Stimulated activated CD4-positive, alpha-beta T cell treated with anti-CD3 and anti-CD28 coated beads, Interleukin-12 subunit alpha, Interleukin-12 subunit beta, amount 100 ng/mL, for 4 hours (primary cell): ENCODE measurements at places on chromosomes 5 and 9.

GRCh38 chr5:14213813-14214585 is 70.9 kb downstream of the TRIO start:
- no peak for DNase-seq

GRCh38 chr5:14438195-14438606 is 143.4 kb upstream of the OTULINL start:
- no peak for DNase-seq

- no peak for DNase-seq
Measured at GRCh38 chr9:27125030-27125429, 16.0 kb downstream of the TEK start.

DNA sequence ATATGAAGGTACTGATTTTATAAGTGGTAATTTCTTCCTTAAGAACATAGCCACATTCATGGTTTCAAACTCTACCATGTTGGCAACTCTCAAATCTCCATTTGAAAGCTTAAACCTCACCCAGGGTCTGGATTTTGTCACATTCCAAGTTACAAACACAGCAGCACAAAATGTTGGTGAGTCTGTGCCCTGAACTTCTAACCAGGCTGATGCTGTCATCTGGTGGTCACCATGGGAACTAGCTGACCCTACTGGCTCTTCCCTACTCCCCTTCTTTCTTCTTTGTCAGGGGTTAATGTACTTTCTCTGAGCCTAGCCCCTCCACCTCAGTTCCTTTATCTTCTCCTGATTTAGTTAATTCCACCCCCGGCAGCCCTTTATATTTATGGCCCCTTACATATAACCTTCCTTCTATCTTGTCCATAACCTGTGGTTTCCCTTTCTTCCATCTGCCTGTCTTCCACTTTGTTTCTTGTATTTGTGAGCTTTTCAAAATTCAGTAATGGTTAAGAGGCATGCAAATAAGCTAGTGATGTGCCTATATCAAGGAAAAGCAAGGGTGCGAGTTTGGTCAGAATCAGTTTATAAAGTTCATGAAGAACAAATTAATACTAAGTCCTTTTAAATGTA is 35.9 kb downstream of the TGFBR1 start:
- peak; percentile 34 for DNase-seq

DNA sequence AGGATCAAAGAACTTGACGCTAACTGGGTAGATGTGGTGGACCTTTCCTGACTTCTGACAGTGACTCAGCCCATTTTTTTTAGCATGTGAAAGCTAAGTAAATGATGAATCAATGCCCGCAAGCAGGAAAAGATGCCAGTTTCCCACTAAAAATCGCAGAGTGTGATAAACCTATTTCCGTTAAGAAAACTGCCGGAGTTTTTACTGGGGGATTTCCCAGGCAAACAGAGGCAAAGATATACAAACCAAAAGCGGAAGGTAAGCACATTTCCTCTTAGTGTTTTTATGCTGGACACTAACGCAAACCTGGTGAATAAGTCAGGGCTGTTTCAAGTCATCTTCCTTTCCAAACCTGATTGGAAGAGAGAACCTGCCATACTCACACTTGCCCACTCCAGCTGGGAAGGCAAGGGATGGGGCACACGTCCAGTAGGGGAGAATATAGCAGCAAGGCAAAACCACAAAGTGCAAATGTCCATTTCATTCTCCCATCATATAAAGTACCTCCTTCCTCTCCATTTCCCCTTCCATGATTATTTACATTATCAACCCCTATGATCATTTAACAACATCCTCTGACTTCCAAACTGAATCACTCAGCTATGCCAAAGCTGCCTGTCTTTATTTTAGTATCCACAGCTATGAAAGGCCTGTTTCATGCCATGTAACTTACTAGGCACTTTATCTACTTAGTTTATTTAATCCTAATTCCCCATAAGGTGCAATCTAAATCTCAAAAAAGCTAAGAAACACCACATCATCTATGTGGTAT is 349.7 kb upstream of the RFX3 start:
- no peak for DNase-seq

DNA sequence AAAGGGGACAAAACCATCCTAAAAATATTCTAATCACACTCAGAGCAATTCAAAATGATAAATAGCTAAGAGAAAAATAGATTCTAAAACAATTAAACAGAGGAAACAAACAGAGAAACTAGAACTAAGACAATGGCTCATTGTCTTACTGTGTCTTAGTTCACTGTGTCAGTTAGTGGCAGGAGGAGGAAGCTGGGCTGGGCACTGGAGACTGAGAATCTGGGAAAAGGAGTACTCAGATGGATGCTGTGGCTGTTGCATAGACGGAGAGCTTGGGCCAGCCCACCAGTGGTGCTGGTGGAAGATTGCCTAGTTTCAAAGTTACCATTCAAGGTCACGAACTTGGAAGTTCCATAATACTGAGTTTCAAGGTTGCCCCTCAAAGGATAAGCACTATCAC is 94.7 kb upstream of the IFNK start:
- no peak for DNase-seq

DNA sequence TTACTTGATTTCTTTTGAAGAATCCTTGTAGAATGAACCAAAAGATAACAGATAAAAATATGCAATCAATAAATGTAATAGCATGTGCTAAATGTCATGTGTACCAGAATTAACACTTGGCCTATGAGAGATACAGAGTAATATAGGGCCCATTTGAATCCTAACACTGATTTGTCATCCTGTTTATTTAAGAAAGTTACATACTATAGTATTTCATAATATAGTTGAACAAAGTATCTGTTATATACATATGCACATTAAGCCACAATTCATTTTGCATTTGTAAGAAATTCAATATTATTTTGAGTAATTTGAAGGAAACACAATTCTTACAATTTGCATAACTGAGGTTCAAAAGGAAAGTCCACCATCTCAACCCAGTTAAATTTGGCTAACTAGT is 389.5 kb downstream of the PDE4D start:
- no peak for DNase-seq

GRCh38 chr9:89360465-89360864 is 42.2 kb downstream of the SECISBP2 start:
- no peak for DNase-seq

DNA sequence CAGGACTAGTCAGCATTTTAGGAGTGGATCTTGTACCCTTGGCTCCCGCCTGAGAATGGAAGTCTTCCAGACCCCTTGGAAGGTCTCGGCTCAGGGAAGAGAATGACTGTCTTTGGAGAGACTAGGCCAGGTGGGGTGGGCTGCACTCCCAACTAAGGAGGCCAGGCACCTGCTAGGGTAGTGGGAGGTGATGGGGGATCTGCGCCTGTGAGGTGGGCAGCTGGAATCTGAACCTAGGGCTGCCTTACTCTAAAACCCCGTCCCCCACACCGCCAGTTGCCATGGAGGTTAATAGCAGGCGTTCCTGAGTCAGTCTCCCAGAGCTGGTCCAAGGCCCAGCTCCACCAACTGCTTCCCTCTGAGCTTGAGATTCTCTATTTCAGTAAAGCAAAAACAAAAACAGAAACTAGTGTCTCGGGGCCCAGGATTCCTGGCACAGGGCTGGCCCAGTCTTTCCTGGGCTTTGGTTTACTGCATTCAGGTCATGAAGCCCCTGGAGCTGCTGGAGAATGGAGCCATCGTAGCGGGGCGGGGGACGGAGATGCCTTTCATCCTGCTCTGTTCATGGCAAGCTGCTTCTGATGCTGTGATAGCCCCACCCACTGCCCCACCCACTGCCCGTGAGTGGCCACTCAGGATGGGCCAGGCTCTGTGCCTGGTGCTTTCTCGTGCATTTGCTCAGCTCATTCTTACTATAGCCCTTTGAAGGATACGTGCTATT is 57.5 kb downstream of the DAB2IP start:
- no peak for DNase-seq

DNA sequence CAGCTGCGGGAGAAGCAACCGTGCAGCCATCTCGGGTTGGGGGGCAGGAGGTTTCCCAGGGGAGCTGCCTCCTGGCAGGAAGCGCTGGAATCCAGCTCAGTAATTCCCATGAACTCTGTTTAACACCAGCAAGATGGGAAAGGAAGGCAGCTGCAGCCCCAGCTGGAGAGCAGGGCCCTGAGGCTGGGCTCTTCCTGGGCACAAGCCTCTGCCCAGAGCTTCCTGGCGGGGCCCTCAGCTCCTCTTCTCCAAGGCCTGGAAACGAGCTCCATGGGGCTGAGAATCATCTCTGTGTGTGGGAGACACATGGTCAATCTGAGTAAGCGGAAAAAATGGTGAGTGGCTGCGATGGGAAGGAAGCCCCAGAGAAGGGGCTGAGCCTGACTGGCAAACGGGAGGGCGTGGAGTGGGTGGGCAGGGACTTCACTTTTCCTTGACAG is 6.3 kb downstream of the MRPL36 start:
- DNase-seq, result peak; percentile 21

DNA sequence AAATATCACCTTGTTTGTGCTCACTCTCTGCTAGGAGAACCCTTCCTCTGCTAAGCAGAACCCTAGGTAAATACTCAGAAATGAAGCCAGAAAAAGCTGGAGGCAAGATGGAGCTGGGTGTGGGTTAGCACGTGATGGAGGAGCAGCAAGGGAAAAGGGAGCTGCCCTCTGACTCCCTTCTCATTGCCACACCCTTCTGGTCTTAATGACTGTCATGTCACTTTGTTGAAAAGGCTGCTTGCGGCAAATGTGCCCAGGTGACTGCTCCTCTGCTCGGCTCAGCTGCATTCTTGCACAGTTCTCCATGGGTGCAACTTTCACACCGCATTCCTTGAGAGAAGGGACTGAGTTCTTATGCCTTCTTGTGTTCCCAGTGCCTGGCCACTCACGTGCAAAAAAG is 36.4 kb upstream of the TBC1D2 start:
- DNase-seq, result no peak

DNA sequence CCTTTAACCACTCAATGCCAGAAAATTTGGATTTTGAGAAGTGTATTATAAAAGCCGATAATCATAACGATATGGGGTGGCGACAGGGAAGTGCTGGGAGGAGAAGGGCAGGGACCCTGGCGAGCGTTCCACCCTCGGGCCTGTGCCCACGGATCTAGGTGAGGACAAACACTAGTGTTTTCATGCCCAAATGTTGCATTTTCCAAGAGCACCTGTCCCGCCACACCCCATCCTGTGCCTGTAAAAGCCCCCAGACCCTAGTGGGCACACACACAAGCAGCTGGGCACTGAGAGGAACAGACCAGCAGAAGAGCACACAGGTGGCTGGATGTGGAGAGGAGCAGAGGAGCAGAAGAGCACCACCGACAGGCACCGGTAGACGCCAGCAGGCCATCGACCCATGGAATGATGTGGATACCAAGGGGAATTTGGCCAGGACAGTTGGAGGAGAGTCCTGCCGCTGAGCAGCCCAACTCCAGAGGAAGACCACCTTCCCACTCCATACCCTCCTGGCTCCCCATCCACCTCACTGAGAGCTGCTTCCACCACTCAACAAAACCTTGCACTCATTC is 315.0 kb downstream of the EDIL3 start:
- no peak for DNase-seq

GRCh38 chr9:112532427-112532826 is 45.8 kb downstream of the KIAA1958 start:
- no peak for DNase-seq

DNA sequence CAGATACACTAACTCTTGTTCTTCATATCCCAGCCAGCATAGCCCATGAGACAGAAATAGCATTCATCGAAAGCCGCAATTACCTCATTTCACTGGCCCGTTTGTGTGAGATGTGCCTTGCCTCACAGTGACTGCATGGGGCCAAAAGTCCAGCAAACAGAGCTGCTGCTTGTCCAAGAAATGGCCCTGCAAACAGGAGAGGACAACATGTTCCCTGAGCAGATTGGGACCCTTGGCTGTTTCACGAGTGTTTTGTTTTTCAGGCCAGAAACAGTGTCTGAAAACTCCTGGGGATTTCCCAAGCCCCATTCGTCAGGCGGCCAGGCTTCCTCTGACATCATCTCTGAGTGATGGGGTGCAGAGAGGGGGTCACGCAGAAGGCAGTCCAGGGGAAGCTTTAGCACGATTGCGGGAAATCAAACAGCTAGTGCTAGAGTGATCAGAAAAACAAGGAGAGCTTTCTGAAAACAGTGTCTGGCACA is 503.6 kb upstream of the PAPPA start:
- no peak for DNase-seq

- no peak for DNase-seq
Measured at GRCh38 chr9:123658792-123659191, 271.1 kb downstream of the DENND1A start.

DNA sequence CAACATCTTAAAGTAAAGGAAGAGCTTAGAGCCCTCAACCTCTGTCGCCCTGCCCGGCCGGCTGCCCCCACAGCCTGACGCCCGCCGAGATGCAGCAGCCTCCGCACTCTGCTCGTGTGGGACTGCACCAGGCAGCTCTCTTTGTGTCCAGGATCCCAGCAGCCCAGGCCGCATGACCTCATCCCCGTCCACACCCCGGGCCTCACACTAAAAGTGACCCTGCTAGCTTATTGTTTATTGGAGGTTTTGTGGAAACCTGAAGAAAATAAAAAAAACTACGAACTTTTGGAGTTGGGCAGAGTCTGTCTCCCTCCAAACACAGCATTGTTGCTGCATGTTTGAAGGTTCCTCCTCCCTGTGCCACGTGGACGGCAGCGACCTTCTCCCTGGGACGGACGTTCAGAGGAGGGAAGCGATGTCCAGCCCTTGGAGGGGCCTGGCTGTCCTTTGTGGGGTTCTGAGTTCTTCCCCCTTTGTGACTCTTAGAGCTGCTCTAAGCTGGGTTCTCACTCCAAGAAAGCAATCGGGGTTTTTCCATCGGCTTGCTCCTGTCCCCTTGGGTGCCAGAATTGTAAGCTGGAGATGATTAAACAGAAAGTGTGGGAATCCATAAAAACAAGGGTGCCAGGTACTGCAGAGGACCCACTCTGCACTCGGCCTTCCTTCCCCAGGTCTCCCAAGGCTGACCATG is 103.5 kb upstream of the COL5A1 start:
- DNase-seq, result no peak

GRCh38 chr5:107820429-107820828 is 149.7 kb upstream of the EFNA5 start:
- DNase-seq, result no peak

- peak; percentile 81 for DNase-seq
Measured at GRCh38 chr5:10441083-10441991, at the start of gene ROPN1L. Gene ROPN1L, plus strand, starts transcription at chr5:10441879. Its CDS starts 289 bp downstream, at chr5:10442168.

GRCh38 chr5:141664733-141665461 is 13.7 kb upstream of the FCHSD1 start:
- peak; percentile 71 for DNase-seq

GRCh38 chr5:115463983-115464382 is 80.6 kb downstream of the FEM1C start:
- DNase-seq, result no peak

DNA sequence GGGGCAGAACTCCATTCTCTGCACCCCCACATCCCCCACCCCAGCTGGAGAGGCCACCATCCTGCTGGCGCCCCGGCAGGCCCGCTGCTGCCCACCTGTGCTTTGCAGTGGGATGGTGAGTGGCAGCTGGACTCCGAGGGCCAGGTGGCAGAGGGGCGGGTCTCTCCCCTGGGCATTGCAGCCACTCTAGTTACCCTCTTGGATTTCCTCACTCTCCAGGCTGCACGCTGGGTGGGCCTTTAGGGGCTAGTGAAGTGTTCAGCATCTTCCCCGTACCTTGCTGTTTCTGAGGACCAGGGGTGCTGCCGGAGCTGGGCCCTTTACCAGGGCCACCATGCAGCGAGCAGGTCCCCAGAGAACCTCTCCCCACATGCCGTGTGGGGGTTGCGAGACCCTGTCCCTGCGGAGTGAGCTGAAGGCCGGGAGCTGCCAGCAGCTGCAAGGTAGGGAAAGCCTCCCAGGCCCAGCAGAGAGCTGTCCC is 88.4 kb upstream of the SH3PXD2B start:
- DNase-seq, result no peak

GRCh38 chr5:55702598-55703345 is 9.4 kb downstream of the SLC38A9 start:
- DNase-seq, result no peak

GRCh38 chr5:113813466-113813865 is 300.0 kb downstream of the YTHDC2 start:
- no peak for DNase-seq

GRCh38 chr9:91122755-91123154 is 239.0 kb downstream of the AUH start:
- DNase-seq, result no peak
